NCI-H82 (cell line): ENCODE measurements at places on chromosomes 1 and 21.

DNA sequence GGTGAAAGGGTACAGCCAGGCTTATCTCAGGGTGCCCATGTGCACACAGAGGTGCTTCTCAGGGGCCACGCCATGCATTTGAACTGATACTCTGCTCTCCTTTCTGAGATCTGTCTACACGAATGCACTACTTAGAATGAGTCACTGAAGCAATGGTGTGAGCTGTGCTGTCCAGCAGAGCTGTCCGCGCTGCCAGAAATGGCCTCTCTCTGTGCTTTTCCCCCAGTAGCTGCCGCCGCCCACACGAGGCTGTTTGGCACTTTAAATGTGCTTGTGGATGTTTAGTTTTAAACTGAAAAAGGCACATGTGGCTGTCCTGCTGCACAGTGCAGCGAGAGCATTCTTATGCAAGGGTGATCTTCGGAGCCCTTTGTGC lies 87.1 kb upstream of the COL6A1 start:
- DNase-seq, result no peak

GRCh38 chr1:223474804-223475203 lies 81.6 kb downstream of the CCDC185 start:
- no peak for DNase-seq

DNA sequence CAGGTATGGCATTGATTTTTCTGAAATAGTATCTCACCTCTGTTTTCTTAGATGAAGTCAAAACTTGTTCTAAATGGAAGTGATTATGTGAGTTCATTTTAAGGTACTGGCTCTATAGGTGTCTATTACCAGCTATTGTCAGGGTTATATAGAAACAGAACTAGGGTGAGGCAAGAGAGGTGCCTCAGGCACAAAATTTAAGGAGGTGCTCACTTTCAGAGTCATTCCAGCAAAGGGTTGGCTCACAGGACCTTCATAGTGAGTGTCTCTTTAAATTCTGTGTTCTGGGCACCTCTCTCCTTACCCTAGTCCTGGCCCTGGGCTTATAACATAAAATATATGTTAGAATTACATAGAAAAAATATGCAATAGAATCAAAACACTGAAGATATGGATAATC lies 49.3 kb downstream of the KIAA0319L start:
- no peak for DNase-seq

DNA sequence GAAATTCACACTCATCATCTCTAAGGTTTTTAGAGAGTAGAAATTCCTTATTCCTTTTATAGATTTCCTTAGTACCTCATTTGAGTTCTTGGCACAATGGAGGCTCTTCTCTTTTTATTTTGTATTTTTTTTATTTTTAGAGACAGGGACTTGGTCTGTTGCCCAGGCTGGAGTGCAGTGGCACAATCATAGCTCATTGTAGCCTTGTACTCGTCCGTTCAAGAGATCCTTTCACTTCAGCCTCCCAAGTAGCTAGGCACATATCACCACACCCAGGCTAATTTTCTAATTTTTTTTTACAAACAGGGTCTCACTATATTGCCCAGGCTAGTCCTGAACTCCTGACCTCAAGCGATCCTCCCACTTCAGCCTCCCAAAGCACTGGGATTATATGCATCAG lies 29.6 kb downstream of the RGL1 start:
- no peak for DNase-seq

DNA sequence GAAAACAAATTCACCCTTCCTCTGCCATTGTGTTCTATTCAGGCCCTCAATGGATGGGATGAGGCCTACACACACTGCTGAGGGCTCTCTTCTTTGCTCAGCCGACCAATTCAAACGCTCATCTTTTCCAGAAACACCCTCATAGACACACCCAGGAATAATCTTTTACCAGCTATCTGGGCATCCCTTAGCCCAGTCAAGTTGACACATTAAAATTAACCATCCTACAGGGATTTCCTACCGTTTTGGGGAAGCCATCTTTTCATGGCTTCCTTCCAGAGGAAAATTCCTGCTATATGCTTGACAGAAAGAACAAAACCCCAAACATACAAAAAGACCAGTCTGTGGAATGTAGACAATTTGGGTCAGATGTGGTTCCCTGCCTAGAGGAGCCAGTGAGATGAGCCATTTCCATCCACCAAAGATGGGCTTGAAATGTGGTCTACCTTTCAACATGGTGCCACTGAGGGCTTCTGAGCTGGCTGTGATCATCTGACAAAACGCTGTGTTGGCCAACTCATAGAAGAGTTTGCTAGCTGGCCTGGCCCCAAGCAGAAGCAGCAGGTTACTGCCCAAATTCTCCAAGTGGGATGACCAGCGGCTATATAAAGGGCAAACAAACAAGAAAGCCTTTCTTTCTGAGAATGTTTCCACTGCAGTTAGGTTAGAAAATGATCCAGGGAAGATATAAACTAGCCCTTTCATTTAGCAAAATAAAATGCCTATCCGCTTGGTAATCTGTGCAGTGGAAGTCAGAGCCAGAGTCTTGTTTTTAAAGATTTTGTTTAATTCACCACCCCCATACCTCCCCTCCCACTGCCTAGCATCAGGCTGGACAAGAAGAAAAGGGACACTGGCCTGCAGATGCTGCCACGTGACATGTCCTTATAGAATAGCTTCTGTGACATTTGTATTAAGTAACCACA lies 69.1 kb upstream of the MRPS6 start:
- no peak for DNase-seq

GRCh38 chr1:50913954-50914353 lies 46.1 kb downstream of the FAF1 start:
- no peak for DNase-seq

- no peak for DNase-seq
These were observed 25.2 kb downstream of the B3GALT5 start for GRCh38 chr21:39637971-39638240.

- no peak for DNase-seq
These were observed at the start of gene AQP10 for GRCh38 chr1:154320882-154321608. Gene AQP10 (plus strand): TSS chr1:154321093. CDS start chr1:154321156, 63 bp downstream.

DNA sequence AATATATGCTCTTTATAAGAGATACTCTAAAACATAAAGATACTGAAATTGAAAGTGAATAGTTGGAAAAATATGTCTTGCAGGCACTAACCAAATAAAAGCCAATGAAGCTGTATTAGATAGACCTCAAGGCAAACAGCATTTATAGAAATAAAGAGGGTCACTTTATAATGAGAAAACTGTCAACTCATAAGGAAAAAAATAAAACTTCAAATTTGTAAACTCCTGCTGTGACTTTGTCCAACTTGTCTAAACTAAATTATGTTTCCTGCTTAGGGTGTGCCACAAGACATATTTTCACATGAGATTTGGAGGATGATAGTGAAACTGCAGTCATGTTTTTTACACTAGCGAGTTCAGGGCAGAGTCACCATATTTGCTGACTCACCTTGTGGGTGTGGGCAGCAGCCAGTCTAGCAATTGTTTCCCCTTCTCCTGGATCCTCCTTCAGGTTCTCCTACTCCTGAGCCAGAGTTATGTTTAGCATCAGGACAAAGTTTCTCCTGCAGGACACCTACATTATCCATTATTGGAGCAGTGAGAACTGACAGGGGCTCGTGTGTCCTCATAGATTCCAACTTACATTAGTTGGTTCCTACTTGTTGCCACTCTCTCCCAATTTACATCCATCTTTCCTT lies 43.8 kb downstream of the CD53 start:
- no peak for DNase-seq

DNA sequence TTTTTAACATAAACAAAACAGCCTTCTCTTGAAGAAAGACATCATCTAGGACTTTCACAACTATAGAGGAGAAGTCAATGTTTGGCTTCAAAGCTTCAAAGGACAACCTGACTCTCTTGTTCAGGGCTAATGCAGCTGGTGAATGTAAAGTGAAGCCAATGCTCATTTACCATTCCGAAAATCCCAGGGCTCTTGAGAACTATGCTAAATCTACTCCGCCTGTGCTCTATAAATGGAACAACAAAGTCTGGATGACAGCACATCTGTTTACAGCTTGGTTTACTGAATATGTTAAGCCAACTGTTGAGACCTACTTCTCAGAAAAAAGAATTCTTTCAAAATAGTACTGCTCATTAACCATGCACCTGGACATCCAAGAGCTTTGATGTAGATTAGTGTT lies 259.8 kb upstream of the NR5A2 start:
- no peak for DNase-seq
